ENCODE measurements at places on chromosomes 7 and 10.

- no peak for DNase-seq
Observed at GRCh38 chr10:64071218-64071617, 550.0 kb downstream of the REEP3 start.

DNA sequence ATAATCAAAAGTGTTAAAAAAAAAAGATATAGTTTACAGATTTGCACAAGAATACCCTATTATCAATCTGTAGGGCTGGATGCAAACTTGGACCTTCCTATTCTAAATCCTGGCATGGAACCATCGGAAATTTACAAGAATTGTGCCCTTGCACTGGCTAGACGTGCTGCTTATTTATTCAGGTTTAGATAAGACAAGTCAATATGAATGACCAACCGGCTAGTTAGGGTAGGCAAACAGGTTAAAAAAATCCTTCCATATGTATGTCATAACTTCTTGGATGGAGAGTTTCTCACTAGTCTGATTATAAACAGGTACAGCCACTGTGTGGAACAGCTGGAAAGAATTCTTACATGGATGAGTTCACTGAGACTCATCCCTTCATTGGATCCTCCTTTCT is 41.4 kb downstream of the PKD1L1 start:
- no peak for DNase-seq

DNA sequence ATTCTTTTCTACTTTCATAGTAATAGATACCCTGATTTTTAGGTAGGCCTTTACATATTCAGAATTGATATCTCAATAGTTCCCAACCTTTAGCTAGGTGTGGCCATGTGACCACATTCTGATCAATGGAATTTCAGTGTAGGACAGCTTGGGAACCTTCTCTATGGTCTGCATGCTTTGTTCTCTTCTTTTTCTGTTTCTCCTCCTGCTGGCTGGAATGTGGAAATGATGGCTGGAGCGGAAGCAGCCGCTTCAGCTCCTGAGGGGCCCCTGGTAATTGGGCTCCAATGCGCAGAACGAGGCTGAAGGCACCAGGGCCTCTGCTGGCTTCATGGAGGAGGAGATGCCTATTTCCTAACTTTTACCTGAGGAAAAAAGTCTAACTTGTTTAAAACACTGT is 152.6 kb downstream of the ZMYND11 start:
- no peak for DNase-seq

- DNase-seq = no peak
Observed at GRCh38 chr10:101228966-101229265, 347 bp downstream of the LBX1 start.

- no peak for DNase-seq
Observed at GRCh38 chr7:21771266-21771665, 174.4 kb downstream of the CDCA7L start.

GRCh38 chr10:8758029-8758428 is 703.5 kb downstream of the GATA3 start:
- DNase-seq = no peak

DNA sequence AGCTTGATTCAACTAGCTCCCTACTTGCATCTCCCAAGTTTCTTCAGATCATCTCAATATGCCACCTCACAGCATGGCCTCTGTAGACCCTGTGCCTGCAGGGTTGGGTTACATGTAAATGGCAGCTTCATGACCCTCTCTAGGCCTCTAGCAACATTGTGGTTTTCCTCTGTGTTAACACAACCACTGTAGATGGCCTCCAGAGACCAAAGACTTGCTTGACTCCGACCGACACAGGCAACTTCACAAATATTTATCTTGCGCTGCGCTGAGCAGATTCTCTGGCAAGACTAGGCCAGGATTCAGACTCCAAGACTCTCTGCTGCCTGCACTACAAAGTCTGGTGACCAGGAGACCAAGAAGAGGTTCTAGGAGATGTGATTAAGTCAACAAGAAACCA is 75.9 kb downstream of the CNOT4 start:
- no peak for DNase-seq

DNA sequence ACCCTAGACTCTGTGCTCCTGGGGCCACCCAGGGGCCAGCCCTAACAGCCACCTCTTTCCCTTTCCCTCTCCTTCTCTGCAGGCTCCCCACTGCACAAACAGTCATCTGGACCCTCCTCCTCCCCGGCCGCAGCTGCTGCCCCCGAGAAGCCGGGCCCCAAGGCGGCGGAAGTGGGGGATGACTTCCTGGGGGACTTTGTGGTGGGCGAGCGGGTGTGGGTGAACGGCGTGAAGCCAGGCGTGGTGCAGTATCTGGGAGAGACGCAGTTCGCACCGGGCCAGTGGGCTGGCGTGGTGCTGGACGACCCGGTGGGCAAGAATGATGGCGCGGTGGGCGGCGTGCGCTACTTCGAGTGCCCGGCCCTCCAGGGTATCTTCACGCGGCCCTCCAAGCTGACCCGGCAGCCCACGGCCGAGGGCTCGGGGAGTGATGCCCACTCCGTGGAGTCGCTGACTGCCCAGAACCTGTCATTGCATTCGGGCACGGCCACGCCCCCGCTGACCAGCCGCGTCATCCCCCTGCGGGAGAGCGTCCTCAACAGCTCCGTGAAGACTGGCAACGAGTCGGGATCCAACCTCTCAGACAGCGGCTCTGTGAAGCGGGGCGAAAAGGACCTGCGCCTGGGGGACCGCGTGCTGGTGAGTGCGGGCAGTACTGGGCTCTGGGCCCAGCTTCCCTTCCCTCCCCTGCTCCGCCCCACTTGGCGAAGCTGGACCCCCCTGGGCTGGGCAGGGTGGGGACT is 49.3 kb downstream of the CLIP2 start:
- DNase-seq = no peak

- DNase-seq = no peak
Observed at GRCh38 chr10:69955897-69956740, 96.5 kb upstream of the MACROH2A2 start.

DNA sequence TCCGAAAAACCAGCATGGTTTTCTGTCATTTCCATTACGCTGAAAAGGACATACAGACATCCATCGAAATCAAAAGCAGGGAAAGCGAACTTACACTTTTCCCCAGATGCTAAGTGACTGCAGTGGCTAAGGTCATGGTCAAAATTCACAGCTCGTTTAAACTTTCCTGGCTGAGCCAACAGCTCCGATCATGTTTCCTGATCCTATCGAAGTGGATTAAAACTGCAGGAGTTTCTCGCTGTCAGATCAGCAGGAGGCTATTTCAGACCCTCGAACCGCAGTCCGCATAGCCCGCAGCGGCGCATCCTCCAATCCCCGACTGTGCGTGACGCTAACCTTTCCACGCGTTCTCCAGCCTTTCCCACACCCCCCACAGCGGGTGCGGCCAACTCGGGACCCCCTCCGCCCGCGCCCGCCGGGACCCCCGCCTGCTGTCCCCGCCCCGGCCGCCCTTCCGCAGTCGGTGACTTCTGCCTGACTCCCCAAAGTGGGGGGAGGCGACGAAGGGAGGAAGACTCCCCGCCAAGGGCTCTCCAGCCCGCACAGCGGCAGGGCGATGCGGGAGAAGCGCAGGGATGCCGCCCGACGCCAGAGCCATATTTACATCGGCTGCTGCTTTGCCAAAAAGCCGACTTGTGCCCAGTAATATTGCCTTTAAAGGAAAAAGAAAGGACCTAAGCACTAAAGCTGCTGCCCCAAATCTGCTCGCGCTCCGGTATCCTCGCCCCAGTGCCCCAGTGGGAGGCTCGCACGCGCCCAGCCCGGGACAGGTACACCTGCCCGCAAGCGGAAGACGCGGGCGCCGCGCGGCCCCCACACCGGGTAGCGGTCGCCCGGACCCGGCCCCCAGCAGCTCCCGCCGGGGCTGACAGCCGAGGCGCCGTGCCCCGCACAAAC is 1.2 kb downstream of the PIP4K2A start:
- no peak for DNase-seq

GRCh38 chr7:18119985-18120384 is 92.3 kb upstream of the PRPS1L1 start:
- no peak for DNase-seq

GRCh38 chr10:12237265-12238220 is 41.6 kb downstream of the CDC123 start:
- no peak for DNase-seq

GRCh38 chr7:25385506-25386136 is 157.3 kb upstream of the NPVF start:
- DNase-seq = no peak

DNA sequence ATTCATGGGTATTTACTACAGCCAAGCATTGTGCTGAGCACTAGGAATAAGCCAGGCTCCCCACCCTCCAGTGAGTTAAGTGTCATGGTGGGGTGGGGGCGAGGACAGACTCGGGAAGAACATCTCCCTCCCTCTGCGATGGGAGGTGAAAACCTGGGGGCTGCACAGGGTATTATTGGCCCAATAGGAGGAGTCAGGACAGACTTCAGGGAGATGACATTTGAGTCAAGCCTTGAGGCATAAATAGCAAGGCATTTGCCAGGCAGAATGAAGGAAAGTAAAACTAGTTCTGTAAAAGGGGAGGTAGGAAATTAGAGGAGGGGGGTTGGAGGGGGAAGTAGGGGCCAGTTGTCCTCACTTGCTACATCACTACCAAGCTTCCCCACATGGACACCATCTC is 18.9 kb downstream of the NKX2-3 start:
- DNase-seq = no peak

- peak; percentile 37 for DNase-seq
Observed at GRCh38 chr10:78763651-78764395, 304.9 kb upstream of the ZMIZ1 start.

DNA sequence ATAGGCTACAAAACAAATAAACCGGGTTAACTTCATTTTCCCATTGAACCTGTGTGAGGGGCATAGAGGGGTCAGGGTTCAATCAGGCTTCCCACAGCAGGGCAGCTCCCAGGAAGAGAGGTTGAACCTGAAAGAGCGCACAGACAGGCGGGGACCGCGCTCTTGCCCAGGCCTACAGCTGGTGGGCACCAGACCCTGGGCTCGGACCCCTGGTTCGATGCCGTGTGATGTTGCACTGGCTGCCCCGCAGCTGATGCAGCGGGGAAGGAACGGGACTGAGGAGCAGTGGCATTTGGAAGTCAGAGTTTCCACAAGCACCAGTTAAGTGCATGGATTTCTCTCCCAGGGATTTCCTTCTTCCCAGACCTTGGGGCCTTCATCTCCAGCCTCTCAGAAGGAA is 72.6 kb upstream of the INSIG1 start:
- no peak for DNase-seq

GRCh38 chr7:29917641-29918040 is 72.0 kb downstream of the SCRN1 start:
- DNase-seq = no peak

DNA sequence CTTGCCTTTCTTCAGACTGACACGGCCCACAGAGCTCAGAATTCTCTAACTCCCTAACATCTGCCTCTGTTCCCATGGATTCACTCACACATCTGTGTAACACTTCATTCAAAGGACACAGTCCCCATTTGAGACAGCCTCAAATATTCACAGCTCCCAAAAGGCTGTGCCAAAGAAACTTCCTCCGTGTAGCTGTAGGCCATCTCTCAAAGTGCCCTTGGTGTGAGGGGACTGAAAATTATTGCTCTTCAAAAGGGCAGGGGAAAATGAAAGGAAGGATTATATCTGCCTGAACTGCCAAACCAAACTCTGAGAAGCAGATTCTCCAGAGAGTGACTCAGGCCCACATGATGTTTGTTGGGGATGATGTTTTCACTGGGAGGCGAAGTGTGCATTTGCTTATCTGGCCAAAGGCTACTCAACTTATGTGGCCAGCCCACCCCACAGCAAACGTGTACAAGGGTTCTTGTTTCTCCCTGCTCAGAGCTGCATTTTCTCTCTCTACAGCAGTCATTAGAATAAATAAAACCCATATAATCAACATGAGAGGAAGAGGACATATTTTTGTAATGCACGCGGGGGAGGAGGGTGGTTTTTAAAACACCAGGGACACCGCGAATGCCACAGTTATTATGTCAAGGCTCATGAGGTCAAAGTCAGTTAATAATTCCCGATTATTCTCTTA is 302.4 kb upstream of the NFE2L3 start:
- DNase-seq = no peak

DNA sequence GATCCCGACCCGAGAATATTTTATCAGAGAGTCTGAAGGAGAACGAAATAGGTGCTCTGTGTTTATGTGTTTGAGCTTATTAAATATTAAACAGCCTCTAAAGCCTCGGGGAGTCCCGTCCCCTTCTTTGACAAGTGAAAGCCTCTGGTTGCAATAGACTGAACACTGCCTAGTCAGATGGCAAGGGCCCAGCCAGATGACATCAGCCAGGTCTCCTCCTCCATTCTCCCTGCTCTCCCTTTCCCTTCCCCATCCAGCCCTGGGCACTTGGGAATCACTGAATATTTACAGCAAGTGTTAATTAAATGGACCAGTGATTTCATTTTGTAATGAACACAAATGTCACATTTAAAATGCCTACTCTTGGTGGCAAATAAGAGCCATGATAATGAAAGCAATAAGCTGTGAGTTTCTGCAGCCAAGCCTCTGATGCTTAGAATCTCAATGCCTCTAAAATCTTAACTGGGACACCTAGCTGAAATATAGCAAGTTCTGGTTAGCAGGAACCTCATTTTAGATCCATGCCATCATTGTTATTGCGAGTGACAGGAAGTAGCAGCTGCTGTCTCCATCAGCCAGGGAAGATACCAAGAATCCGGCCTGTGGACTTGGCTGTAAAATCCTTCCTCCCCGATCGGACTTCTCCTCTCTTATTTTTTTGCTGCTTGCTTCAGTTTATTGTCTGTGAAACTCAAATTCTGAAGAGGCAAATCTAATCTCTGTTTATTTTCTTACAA is 202.1 kb downstream of the PRPF18 start:
- DNase-seq = no peak

- no peak for DNase-seq
Observed at GRCh38 chr7:99404235-99404976, 4.0 kb downstream of the PDAP1 start.

GRCh38 chr10:95814011-95814727 is 58.2 kb downstream of the ENTPD1 start:
- no peak for DNase-seq

DNA sequence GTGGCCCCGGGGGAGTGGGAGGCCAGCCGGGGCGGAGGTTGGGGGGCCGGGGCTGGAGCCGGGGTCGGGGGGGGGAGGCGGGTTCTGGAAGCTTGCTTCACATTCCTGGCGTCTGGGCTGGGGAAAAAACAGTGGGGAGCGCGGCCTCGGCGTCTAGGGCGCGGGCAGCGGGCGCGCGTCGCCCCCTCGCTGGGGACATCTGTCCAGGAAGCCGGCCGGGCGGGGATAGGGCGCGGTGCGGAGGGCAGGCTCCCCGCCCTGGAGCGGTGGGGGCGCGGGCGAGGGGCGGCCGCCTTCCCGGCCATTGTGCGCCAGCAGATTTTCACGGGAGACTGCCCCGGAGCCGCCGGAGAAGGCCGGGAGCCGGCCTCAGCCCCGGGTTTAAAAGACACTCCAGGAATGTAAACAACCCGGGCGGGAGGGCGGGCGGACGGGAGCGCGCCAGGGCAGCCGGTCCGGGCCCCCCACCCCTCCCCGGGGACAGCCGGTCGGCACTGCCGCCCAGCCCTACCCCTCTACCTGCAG is 1.4 kb downstream of the ZMIZ1 start:
- no peak for DNase-seq

DNA sequence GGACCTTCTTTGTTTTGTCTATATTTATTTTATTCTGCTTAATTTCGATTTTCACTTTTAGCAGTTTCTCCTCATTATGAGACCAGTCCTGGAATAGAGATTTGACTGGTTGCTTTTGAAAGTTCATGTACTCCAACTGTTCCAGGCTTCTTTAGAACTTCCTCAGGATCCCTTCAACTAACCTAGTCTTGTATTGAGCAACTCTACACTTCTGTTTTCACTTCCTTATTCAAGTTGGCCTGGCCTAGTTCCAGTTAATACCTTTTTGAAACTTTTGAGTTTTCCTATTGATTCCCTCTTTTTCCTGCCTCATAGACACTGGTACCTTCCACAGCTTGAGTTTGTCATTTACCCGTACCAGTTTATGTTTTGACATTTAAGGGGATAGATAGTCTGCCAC is 421.7 kb downstream of the ATRNL1 start:
- DNase-seq = no peak
